ENCODE measurements at places on chromosomes 3 and 15. TPM values are rescaled to one million over a fixed set of nuclear protein-coding genes. Genes with fewer than 3 reads are reported as not detected.

DNA sequence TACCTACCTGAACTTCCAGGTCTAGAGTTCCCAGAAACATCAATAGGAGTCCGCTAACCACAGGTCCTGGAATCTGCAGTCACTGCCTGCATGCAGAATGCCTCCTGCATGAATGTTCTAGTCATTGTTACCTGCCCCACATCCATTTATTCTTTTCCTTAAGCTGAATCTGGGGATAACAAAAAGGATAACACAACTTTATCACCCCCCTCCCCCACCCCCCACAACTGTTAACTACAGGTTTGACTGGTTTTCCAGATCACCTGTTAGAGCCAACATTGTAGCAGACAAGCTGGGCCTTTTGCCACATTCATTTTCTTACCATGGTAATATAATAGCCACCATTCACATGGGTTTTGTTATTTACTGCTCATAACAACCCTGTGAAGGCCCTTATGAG, 4.6 kb upstream of the CTSH start:
- no peak for DNase-seq

DNA sequence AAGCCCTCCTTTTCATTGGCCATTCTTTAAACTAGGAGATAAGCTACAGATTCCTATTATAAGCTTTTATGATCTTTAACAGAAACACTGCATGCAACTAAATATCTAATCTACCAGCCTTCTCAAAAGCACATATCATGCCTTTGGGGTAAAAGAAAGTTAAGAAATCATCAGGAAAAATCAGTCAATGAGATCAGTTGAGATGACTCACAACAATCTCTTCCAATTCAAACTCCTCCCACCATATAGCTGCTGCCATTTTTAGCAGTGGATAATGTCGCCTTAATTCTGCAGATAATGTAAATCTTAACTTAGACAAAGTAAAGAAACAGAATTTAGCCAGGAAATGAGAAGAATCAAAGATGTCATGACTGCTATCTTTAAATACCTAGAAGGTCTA, 135.2 kb upstream of the BCL6 start:
- no peak for DNase-seq

- DNase-seq: no peak
These were observed 7.9 kb upstream of the SCN5A start for GRCh38 chr3:38657369-38657768.

Gene CILP
- 22.1 TPM for polyA plus RNA-seq

GRCh38 chr3:17006132-17006852, 121.5 kb downstream of the PLCL2 start:
- DNase-seq: no peak

All from forelimb muscle (tissue), 1 donor.